ENCODE measurements at places on chromosomes 12 and 14.

DNA sequence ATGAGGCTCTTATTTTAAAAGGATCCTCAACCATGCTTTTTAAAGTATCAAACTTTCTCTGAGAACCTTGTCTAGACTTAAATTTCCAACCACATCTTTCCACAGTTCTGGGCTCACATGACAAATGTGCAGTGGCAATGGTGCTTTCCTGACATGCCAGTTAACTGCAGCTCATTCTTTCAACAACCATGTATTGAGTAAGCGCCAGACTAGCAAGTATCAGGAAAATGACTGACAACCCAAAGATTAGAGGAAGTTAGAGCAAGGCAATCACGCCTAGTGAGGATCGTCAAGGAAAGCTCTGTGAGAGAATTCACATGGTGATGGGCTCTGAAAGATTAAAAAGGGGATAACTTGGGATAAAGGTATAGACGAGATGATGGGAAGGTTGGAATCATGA, 35.8 kb downstream of the FLVCR2 start:
- DNase-seq, result no peak

GRCh38 chr12:58252914-58253313, 311.5 kb downstream of the ATP23 start:
- DNase-seq, result no peak

DNA sequence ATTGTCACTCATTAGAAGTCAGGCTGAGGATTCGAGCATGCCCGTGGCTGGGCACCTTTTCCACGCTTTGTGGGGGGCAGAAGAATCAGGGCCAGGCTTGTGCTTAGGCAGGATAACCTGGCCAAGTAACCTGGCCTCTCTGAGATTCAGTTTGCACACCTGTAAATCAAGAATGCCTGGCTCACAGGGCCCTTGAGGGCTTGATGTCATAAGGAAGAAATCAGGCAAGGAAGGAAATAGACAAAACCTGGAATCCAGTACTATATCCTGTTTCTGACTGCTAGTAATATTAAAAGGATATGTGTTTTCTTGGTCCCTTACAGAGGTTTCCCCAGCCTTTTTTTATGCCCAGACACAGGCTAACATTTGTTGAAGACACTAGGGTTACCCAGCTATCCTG, 91.9 kb downstream of the SAMD4A start:
- DNase-seq, result no peak

DNA sequence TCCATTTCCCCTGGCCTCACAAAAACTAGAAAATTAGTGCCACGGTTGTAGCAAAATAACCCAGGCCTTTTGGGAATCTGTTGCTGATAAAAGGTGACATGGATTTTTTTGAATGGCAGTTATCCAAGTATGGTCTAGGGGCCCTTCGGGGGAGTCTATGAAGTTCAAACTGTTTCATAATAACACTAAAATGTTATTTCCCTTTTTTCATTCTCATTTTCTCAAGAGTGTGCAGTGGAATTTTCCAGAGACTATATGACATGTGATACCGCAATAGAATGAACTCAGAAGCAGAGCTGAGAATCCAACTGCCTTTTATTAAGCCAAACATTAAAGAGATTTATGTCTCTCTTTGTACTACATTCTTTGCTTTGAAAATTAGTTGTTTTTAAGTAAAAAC, 26.9 kb downstream of the GSTZ1 start:
- no peak for DNase-seq

DNA sequence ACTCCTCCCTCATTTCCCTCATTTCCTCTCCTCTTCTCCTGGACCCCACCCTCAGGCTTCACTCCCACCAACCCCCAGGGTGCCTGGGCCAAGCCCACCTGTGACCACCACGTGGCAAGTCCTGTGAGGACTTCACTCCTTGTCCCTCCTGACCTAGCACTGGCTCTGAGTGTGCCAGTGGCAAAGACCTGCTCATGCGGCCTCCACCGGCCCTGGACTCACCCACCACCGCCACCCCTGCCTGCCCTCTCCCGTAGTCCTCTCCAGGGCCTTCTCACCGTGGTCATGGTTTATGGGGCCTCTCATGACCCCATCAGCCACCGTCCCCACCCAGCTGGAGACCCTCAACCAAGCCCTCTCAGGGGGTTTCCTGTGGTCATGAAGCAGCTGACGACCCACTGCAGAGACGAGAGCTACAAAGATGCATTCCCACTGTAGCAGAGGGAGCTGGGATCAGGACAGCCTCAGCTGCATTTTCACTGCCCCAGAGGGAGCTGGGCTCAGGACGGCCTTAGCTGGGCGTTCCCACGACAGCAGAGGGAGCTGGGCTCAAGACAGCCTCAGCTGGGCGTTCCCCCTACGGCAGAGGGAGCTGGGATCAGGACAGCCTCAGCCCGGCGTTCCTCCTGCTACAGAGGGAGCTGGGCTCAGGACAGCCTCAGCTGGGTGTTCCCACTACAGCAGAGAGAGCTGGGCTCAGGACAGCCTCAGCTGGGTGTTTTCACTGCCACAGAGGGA, 3.2 kb upstream of the C14orf180 start:
- DNase-seq, result no peak

- DNase-seq, result no peak
Measured at GRCh38 chr12:131040491-131040890, 86.8 kb downstream of the ADGRD1 start.

GRCh38 chr14:28077021-28077420, 689.6 kb upstream of the FOXG1 start:
- DNase-seq, result no peak

DNA sequence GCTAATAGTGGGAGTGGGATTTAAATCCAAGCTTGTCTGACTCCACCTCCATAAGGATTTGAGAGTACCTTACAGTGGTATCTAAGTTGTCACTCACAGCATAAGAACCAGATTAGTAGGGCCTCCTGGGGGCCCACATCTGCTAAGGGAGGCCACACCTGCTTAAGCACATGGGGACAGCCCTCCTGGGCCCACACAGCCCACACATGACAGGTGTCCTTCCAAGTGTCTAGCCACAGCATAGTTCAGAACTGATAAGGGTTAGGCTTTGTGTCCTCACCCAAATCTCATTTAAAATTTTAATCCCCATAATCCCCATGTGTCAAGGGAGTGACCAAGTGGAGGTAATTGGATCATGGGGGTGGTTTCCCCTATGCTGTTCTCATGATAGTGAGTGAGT, 186.0 kb upstream of the HMGA2 start:
- no peak for DNase-seq

DNA sequence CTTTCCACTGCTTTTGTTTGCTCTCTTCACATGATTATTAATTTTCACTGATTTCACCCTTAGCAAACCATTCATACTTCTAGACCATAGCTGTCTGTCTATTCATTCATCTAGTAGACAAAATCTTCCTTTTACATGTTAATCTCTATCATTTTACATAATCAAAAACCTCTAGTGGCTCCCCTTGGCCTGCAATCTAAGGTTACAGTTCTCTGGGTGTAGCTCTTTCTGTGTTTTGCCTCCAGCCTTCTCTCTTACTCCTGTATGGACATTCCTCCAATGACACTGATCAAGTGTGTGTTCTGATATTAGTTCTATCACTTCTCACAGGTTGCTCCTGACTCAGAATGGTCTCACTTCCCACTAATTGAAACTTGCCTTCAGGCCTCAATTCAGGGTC, 56.4 kb downstream of the PRKCH start:
- DNase-seq, result no peak

DNA sequence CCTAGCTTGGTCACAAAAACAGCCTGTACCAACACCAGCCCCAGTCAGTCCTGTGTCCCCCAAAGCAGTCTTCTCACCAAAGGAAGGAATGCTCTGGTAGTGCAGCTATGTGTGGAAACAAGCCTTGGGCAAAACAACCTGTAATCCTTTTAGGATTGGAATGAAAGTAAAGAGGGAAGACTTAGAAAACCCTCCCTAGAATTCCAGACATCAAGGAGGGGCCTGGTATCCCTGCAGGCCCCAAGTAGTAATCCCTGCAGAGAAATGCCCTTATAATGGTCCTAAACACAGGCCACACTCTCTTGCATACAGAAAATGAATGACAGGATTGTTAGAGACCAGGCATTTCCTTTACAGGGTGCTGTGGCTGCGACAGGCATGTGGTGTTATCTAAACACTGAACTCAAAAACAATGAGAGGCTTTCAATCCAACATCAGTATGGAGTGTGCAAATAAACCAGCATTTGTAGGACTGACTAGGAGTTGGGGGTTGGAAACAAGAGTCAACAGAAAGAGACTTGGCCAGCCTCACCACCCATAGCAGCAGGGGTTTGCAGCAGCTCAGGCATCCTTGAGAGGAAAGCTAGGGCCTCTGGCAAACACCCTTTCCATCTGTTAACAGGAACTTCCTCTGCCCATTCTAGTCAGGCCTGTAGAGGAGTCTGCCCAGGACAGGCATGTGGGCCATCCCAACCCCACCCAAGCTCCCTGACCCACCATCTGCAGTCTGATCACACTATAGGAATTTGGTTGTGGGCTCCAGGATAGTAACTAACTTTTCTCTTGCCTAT, 59.1 kb downstream of the DCAF5 start:
- DNase-seq, result no peak

DNA sequence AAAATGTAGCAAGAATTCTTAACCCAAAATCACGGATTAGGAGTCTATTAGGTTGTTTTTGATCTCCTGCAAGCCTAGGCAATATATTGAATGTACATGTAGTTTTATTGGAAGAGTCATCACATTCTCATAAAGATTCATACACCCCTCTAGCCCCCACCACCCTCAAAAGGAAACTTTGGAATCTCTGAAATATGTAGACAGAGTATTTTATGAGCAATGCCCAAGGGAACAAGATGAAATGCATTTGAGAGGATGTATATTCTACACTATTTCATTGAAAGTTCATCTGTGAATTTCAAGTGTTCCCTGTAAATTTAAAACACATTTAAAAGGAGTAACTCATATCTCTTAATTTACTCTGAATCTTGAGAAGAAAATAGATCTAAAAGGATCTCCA, 103.7 kb downstream of the SYT1 start:
- DNase-seq, result no peak

DNA sequence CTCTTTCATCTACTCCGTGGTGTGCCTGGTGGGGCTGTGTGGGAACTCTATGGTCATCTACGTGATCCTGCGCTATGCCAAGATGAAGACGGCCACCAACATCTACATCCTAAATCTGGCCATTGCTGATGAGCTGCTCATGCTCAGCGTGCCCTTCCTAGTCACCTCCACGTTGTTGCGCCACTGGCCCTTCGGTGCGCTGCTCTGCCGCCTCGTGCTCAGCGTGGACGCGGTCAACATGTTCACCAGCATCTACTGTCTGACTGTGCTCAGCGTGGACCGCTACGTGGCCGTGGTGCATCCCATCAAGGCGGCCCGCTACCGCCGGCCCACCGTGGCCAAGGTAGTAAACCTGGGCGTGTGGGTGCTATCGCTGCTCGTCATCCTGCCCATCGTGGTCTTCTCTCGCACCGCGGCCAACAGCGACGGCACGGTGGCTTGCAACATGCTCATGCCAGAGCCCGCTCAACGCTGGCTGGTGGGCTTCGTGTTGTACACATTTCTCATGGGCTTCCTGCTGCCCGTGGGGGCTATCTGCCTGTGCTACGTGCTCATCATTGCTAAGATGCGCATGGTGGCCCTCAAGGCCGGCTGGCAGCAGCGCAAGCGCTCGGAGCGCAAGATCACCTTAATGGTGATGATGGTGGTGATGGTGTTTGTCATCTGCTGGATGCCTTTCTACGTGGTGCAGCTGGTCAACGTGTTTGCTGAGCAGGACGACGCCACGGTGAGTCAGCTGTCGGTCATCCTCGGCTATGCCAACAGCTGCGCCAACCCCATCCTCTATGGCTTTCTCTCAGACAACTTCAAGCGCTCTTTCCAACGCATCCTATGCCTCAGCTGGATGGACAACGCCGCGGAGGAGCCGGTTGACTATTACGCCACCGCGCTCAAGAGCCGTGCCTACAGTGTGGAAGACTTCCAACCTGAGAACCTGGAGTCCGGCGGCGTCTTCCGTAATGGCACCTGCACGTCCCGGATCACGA, 2.2 kb downstream of the SSTR1 start:
- no peak for DNase-seq

- peak; percentile 56 for DNase-seq
Measured at GRCh38 chr12:121803861-121804416, at the start of gene SETD1B. TSS of gene SETD1B (plus strand) at chr12:121804009. CDS start at chr12:121804738, 729 bp downstream.

GRCh38 chr12:39619316-39619659, 315 bp downstream of the ABCD2 start:
- no peak for DNase-seq

- DNase-seq, result no peak
Measured at GRCh38 chr12:2429032-2429431, 365.7 kb upstream of the FKBP4 start.

- no peak for DNase-seq
Measured at GRCh38 chr14:104423701-104424405, 155.7 kb upstream of the C14orf180 start.

DNA sequence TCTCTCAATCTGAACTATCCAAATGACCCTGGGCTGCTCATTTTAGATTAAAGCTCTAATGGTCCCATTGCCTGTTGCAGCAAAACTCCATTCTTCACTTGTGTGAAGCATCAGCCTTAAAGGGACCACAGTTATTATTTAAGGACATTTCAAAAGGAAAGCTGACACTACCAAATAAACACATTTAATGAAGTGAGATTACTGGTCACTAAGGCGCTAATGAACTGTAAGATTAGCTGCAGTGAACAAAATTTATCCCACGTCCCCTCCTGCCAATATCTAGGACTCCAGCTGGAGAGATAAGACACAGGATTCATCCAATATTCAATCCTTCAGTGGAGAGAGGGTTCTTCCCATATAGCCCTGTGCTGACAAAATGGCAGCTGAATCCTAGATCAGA, 1029.2 kb upstream of the SEL1L start:
- DNase-seq, result no peak

DNA sequence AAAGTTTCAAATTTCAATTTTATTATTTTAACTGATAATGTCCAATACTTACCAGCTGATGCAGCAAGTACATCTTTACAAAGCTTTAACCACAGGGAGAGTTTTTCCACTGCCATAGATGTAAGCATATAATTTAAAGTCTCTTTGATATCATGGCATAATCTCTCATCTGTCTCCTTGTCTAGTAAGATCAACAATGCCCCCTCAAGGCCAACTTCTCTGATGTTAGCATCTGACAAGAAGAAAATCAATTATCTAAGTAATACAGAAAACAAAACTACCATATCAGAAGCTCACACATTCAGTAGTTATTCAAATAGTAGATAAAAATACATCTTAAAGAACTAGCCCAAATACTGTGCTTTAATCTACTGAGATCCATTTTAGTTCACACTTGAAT, 94.2 kb downstream of the HEATR5A start:
- no peak for DNase-seq

DNA sequence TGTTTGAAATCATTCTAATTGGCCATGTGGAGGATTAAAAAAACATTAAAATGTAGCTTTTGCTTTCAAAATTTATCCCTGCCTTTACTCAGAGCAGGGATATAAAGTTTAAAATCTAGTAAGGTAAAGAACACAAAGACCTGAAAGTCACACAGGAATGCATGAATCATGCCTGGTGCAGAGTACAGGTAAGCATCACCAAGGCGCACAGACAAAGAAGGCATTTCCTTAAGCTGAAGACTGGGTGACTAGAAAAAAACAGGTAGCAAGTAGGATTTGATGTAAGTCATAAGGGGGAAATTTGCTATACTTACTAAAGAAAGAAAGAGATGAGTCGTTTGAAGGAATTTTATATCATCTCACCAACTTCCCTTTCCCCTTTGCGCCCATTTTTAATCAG, 405.6 kb downstream of the GXYLT1 start:
- DNase-seq, result no peak

GRCh38 chr14:79466938-79467527, 744.3 kb downstream of the DIO2 start:
- no peak for DNase-seq

GRCh38 chr14:37091651-37092050, 80.8 kb downstream of the SLC25A21 start:
- DNase-seq, result no peak

GRCh38 chr12:56530390-56531055, 8.9 kb downstream of the RBMS2 start:
- DNase-seq, result no peak

- no peak for DNase-seq
Measured at GRCh38 chr12:15234508-15234907, 13.3 kb upstream of the RERG start.

Measured in stimulated activated CD4-positive, alpha-beta T cell treated with anti-CD3 and anti-CD28 coated beads, Interleukin-1b, Interleukin-23, amount 100 ng/mL, for 4 hours (primary cell).